NCI-H2081 (cell line): ENCODE measurements at places on chromosomes 6 and 20.
A peak's percentile ranks its signal among the peaks of the same experiment; 100 is the strongest.

DNA sequence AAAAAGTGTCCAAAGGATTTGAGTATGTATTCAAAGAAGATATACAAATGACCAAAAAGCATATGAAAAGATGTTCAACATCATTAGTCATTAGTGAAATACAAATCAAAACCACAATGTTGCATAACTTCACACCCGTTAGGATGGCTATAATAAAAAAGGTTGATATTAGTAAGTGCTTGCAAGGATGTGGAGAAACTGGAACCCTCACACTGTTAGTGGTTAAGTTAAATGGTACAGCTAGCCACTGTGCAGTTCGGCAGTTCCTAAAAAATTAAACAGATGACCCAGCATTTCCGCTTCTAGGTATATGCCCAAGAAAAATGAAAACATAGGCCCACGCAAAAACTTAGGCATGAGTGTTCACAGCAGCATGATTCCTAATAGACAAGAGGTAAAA, 38.6 kb downstream of the IBTK start:
- DNase-seq = no peak

DNA sequence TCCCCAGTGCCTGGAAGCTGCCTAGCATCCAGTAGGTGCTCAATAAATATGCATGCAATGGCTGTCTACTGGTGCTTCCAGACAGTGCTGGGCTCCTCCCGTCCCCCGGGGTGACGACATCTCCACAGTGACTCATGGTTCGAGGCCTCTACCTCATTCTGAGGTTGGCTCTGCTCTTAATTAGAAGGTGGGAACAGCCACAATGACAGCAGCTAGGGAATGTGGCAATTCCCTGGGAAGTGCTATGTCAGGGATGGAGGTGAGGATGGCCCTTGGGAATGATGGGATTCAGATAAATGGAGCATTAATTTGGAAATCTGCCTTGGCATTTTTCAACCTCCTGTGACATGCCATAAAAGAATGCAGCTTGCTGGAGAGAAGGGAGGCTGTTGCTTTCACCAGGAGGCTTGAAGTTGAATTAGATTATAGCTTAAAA, 43.5 kb upstream of the NFATC2 start:
- no peak for DNase-seq

- no peak for DNase-seq
Observed at GRCh38 chr6:14025160-14025559, 92.4 kb upstream of the CD83 start.

- DNase-seq = no peak
Observed at GRCh38 chr6:27295301-27296079, 16.6 kb downstream of the POM121L2 start.

DNA sequence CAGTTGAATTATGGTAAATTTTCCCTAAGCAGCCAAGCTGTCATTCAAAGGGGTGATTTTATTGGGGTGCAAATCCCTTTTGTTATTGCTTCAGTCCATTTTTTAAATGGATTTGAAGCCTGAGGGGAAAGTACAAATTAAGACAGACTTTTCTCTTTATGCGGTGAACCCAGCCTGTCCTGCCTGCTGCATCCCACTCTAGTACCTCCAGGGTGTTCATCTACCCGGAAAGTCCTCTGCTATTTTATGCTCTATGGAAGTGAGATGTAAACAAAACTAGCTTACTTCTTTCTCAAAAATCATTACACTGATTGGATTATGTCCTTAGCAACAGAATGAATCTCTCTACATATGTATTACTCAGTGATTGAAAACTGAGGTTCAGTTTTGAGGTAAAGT, 1088.9 kb upstream of the CITED2 start:
- peak; percentile 60 for DNase-seq

DNA sequence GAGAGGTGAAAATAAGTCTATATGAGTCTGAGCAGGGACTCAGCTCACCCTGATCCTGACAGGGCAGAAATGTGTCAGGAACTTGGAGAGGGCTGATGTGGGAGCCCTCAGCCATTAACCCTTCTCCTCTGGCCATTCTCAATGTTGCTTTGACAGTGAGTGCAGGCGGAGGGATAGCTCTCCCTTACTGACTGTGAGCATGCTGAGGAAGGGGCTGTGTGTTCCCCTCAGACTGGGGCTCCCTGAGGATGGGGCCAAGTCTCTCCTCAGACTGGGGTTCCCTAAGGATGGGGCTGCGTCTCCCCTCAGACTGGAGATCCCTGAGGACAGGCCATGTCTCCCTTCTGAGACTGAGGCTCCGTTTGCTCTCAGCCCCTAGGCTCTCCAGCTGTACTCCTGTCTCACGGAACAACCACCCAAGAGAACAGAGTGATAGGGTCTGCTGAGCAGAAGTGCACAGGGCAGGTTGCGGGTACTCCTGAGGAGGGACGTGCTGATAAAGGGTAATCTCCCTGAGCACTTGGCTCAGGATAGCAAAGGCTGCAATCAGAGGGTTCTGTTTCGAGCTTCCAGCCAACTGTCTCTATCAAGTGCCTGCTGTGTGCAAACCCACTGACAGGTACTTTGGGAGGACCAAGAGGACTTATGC, 141.0 kb downstream of the MRPL14 start:
- DNase-seq = no peak

GRCh38 chr20:63106108-63106764, 99.5 kb upstream of the BHLHE23 start:
- no peak for DNase-seq

DNA sequence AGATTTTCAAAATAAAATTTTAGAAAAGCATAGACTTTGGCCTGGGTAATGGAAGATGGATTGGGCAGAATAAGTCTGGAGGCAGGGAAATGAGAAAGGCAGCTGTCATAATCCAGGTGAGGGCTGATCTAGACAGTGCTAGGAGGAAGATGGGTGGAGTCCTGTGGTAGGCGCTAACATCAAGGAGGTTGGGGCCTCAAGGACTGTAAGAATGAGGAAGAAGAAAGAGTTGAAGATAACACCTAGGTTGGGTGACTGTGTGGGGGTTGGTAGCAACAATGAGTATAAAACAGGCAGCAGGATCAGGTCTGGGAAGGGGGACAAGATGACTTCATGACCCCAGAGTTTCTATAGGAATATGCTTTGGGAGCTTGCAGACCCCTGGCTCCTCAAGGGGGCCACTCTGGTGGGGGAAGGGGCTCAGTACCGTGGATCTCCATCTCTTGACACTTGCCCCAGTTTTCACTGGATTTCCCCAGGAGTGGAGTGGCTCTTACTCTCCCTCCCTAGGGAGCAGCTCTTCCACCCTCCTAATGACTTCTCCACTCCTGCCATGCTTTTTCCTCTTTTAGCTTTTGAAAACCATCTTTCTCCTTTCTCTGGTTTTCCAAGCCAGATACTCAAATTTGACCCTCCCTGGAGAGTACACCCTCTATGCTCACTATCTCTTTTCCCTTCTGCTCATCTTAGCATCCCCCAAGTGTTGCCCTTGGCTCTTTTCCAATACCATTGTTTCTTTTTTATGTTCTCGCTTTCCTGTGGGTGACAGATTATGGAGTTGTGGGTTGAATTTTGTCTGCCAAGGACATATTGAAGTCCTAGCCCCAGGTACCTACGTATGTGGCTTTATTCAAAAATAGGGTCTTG, 14.8 kb downstream of the TRIM31 start:
- DNase-seq = no peak

GRCh38 chr6:25931411-25931709, 869 bp upstream of the SLC17A2 start:
- no peak for DNase-seq

GRCh38 chr6:54980511-54981275, 134.1 kb downstream of the FAM83B start:
- no peak for DNase-seq

- no peak for DNase-seq
Observed at GRCh38 chr20:23344336-23344735, 6.3 kb upstream of the NXT1 start.

GRCh38 chr6:168078175-168078942, 653 bp downstream of the FRMD1 start:
- no peak for DNase-seq

DNA sequence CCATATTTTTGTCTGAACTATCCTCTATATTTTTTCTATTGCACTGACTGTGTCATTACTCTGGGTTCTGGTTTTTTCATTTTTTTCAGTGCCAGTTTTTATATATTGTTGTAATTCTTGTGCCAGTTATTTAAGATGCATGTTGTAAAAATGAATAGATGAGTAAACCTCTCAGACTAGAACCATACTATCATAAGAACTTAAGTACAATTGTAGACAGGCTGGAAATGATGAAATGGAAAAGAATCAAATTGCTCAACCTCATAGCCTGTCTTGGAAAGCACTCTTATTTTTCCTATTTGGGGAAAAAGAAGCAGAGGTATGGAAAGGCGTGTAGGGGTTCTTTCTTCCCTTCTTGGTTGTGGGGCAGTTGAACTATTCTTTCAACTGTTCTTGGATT, 30.2 kb downstream of the PANK2 start:
- no peak for DNase-seq

GRCh38 chr6:147382945-147383554, 125.4 kb upstream of the SAMD5 start:
- no peak for DNase-seq

DNA sequence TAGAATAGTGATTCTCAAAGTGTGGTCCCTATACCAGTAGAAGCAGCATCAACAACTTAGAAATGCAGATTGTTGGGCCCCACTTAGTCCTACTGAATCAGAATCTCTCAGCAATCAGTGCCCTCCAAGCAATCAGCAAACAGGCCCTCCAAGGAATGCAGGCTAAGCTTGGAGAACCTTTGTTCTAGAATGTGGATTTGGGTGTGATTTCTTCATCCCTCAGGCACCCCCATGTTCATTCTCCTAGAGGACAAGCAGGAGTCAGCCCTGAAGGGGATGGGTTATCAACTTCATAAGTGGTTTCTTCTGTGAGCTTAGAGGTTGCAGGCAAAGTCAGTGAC, 40.5 kb upstream of the TAF8 start:
- DNase-seq = no peak

DNA sequence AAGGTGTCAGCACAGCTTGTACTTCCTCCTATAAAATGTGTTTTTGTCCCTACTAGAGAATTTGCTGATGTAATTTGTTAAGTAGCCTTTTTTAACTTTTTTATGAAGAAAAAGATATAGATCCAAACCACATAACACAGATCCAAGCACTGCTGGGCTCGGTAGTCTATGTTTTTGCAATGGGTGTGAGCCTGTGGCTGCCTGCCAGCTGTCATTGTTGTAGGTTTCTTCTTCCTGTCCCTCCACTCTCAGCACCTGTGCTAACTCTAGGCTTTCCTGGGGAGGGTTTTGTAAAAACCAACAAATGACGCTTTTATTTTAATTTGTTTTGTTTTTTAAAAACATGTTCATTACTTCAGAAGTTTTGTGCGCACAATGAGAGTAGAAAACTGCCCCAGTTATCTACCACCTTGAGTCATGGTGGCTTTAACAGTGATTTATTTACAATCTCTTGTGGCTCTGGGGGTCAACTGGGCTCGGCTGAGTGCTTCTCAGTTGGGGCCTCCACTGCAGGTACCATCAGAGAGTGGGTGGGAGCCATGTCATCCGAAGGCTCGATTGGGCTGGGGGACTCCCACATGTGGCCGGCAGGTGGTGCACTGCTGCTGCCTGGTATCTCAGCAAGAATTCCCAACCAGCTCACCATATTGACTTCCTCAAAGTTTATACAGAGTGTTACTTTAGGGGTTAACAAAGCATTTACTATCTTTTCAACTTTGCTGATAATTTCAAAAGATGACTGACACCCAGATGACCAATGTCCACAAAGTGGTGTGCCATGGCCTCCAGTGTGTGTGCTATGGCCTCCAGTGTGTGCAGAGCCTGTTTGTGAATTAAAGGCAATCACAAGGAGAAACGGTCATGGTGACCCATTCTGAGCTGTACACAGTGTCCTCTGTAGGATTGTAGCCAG, 3.0 kb upstream of the CCR6 start:
- no peak for DNase-seq

DNA sequence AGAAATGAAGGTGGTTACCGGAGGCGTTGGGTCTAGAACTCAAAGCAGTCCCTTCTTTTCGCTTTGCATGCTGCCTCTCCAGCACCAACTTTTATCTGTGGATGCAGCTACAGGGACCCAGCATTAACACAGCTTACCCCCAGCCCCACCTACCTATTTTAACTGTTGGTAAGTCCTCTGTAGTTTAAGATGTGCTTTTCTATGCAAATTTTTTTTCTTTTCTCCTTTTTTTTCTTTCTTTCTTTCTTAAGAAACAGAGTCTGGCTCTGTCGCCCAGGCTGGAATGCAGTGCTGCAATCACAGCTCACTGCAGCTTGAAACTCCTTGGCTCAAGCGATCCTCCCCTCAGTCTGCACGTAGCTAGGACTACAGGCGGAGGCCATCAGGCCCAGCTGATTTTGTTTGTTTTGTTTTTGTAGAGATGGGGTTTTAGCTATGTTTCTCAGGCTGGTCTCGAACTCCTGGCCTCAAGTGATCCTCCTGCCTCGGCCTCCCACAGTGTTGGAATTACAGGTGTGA, 6.5 kb upstream of the USP45 start:
- no peak for DNase-seq

- DNase-seq = no peak
Observed at GRCh38 chr6:36269834-36270705, at the start of gene PNPLA1. Gene PNPLA1 (plus strand): TSS chr6:36270060. CDS start chr6:36270460, 400 bp downstream.

GRCh38 chr6:130906736-130907381, 79.7 kb downstream of the SMLR1 start:
- DNase-seq = no peak

DNA sequence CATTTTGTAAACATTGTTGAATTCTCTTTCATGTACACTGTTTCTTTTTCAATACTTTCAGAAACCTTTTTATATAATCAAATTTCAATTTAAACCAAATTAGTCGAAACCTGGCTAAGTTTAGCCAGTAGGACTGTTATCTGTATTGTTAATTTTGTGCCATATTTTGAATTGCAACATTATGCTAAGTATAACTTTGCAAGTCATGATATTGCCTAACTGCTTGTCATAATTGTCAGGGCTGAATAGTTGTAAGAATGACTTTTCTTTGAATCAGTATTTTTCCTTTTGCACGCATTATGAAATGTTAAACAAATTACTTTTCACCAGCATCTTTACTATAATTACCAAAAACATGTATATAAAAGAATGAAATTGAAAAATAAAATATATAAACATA, 82.7 kb downstream of the SAMD3 start:
- DNase-seq = no peak

DNA sequence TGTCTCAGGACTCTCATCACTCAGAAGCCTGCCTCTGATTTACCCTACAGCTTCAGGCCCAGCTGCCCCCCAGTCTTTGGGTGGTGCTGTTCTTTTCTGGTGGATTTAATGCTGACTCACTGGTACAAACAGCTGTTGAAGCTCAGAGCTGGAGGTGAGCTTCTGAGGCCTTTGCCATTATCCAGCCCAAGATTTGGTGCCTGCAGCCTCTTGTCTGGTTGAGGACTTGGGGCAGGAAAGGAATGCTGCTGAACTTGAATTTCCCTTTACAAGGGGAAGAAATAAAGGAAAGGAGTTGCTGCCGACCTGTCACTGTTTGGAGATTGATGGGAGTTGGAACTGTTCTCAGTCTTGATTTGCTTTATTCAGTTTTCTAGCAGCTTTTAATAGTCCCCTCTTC, 19.8 kb downstream of the ABCF1 start:
- no peak for DNase-seq

GRCh38 chr20:21706261-21707195, 1.1 kb downstream of the PAX1 start:
- DNase-seq = no peak
